ENCODE measurements at places on chromosomes 4 and X.

GRCh38 chrX:43910012-43910411 lies 27.8 kb upstream of the MAOB start:
- no peak for DNase-seq

DNA sequence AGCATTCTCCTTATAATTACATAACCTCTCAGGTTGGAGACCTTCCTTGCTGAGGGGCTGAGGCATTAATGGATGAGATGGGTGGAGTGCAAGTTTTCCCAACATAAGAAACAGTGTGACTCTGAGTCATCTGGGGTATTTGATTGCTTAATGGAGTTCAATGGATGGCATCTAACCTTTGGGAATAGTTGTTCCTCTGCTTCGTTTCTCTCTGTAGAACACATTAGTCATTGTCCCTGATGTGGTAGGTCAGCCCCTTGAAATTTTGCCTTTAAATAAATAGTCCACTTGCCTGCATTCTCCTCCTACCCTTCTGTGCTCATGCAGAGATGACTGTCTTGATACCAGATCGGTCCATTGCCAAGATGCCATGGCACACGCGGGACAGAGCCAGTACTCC lies 38.6 kb downstream of the SLITRK2 start:
- DNase-seq: no peak

GRCh38 chrX:13345037-13345436 lies 25.2 kb upstream of the ATXN3L start:
- no peak for DNase-seq

DNA sequence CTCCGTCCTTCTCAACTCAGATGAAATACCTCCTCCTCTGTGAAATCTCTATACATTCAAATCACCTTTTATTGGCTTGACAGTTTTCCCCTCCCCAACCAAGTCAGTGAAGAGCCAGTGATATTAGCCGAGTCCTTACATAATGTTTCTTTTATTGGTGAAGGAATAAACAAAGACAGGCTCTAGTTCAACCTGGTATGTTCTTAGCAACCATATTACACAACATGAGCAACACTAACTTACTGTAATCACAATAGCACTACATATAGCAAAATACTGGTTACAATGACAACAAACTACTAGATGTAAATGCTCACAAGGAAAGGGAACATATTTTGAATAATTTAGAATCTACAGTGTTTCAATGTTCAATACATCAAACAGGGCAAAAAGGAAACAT lies 19.9 kb downstream of the DHX15 start:
- DNase-seq: no peak

GRCh38 chrX:41033299-41033698 lies 51.9 kb upstream of the USP9X start:
- no peak for DNase-seq

DNA sequence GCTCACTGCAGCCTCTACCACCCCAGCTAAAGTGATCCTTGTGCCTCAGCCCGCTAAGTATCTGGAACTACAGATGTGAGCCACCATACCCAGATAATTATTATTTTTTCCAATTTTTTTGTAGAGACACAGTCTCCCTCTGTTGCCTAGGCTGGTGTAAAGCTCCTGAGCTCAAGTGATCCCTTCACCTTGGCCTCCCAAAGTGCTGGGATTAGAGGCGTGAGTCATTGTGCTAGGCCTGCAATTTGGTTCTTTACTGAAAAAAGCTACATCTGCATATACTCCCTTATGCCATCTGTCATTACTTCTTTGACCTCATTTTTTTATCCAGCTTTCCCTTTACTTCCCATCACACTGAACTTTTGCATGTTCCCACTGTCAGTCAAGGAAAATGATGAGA lies 2012.4 kb upstream of the IGFBP7 start:
- DNase-seq: no peak

DNA sequence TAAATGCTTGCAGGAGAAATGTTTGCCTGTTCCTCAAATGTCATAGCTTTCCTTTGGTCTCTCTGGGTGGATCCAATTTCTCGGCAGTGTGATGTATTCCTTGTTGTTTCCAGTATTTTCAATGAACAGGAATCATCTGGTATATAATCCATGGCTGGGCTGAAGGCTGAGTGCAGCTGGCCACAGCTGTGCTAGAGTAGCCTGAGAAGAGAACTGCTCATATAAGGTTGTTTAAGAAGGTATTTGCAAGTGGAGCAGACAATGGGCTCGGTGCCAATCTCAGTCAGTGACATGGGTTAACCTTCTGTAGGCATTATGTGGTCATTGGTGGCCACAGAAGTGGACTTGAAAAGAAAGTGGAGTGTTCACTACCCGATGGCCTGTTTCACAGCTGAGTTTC lies 390.3 kb downstream of the SPRY1 start:
- DNase-seq: no peak

- no peak for DNase-seq
Measured at GRCh38 chrX:111360839-111361238, 51.2 kb downstream of the DCX start.

Measured in astrocyte of the hippocampus (primary cell).